GM12878 (cell line): ENCODE measurements at places on chromosomes 1 and 21. TPM values are rescaled to one million over a fixed set of nuclear protein-coding genes. Genes with fewer than 3 reads are reported as not detected.
A peak's percentile ranks its signal among the peaks of the same experiment; 100 is the strongest.

DNA sequence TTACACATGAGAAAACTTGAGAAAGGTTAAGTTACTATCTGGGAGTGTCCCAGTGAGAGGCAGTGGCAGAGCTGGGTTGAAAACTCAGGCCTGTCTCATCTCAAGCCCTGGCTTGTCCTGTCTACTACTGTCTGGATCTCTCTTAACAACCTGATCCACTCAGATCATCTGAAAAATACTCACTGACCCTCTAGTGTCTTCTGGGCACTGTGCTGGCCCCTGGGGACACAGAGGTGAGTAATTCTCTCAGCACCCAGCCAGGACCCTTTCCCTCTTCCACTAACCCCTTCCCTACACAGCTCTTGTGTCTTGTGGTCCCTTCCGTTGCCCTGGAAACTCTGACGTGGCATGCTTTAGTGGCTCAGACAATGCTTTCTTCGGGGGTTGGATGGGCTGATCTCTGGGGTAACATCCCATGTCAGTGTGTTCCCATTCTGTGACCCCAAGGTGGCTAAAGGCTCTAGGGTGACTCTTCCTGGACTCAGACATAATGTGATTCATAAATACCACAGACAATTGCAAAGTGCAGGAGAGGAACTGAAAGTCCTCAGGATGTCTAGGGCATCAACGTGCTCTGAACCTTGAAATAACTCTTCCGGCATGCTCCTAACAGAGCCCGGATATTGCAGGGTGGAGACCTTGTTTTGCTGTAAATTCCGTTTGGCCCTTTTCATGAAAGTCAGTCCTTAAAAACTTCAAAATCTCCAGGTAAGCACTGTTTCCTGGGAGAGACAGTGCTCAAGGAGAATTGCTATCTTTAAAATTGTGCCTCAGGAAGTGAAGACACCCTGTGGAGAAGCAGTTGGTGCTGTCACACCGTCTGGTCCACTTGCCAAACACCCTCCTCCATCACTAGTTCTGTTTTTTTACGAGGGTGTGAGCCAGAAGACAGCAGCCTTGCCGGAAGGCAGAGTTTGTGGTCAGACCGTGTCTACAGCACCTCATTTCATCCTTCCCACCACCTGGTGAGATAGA is 4.0 kb downstream of the SHISAL2A start:
- DNase-seq: peak; percentile 87

DNA sequence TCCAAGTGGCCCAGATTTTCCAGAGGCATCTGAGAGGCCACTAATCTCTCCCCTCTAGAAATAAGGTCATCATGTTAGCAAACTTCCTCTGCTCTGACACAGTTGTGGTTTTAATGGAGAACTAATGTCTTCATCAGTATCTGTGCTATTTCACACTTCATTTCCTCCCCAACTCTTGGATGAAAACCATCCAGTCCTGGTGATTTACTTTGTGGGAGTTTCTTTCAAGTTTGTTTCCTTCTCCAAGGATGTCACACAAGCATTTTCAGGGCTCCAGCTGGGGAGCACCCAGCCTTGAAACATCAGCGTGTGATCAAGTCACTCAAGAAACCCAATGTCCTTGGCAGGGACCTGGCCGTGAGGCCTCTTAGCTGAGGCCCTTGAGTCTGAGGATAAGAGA is 38.8 kb downstream of the TBX15 start:
- no peak for DNase-seq

DNA sequence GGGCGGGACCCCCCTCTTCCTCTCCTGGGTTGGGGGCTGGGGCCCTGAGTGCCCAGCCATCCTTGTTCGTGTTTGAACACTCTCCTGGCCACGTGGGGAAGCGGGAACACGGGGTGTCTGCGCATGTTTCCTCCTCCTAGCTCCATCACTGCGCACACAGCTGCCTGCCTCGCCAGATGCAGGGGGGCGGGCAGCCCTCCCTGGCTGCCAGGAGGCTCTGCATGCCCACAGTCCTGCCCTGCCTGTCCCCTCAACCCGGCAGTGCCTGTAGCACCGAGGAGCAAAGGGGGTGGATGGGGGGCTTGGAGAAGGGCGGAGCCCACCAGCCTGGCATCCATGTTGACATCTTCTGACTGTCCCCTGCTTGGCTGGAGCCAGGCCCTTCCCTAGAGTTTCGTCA is 1.8 kb upstream of the SLC25A34 start:
- DNase-seq: no peak

- DNase-seq: no peak
Observed at GRCh38 chr1:215043401-215043800, 39.1 kb upstream of the KCNK2 start.

- DNase-seq: no peak
Observed at GRCh38 chr1:23451441-23451840, 26.9 kb upstream of the TCEA3 start.

DNA sequence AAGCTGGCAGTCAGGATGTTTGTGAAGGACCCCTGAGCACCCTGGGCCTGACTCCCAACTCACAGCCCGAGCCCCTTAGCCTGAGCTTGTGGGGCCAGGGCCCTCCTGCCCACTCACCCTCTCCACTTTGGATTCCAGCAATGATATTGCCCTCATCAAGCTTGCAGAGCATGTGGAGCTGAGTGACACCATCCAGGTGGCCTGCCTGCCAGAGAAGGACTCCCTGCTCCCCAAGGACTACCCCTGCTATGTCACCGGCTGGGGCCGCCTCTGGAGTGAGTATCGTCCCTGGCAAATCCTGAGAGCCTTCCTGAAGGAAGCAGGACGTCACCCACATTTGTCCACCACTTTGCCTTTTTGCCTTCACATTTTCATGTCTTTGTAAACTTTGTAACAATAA is 5.0 kb downstream of the CTRC start:
- no peak for DNase-seq

GRCh38 chr21:36589352-36589971 is 109.5 kb upstream of the SIM2 start:
- peak; percentile 16 for DNase-seq

- DNase-seq: no peak
Observed at GRCh38 chr1:99681583-99681982, 35.7 kb downstream of the PALMD start.

GRCh38 chr21:16116798-16117197 is 387.0 kb downstream of the USP25 start:
- no peak for DNase-seq

GRCh38 chr1:22747021-22747734 is 36.5 kb downstream of the EPHB2 start:
- DNase-seq: no peak

- no peak for DNase-seq
Observed at GRCh38 chr21:44987886-44988606, 48.2 kb downstream of the SLX9 start.

DNA sequence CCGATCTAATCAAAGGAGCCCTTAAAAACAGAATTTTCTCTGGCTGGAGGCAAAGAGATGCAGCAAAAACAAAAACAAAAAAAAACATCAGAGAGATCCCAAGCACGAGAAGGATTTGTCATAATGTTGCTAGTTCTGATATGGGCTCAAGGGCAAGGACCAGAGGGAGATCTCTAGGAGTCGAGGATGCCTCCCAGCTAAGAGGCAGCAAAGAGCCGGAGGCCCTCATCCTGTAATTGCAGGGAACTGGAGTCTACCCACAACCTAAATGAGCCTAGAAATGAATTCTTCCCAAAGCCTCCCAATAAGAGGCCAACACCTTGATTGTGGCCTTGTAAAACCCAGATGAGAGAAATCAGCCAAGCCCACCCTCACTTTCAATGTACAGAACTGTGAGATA is 12.0 kb downstream of the GNG12 start:
- DNase-seq: no peak

- no peak for DNase-seq
Observed at GRCh38 chr1:228073061-228073856, 9.2 kb upstream of the ARF1 start.

DNA sequence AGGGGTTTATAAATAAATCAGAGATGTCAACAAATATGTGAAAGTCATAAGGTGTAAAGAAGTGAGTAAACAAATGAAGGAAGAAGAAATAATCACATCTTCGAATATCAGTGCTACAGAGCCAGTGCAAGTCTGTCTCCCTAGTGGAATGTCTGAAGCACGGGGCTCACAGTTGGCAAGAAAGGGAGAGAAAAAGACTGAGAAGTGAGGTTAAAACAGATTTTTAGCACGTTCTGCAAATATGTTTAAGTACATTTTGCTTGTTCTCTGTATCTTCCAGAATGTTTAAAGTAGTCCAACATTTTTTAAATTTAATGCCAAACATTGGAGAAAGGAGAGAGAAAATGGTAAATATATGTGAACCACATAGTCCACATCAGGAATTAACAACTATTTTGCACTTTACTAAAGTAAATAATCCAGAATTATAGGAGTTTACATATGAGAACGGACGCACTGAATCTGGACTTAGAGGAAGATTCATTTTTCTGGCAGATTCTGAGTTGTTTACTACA is 682.4 kb downstream of the LTN1 start:
- no peak for DNase-seq

GRCh38 chr1:230204842-230205241 is 137.8 kb downstream of the GALNT2 start:
- DNase-seq: no peak

DNA sequence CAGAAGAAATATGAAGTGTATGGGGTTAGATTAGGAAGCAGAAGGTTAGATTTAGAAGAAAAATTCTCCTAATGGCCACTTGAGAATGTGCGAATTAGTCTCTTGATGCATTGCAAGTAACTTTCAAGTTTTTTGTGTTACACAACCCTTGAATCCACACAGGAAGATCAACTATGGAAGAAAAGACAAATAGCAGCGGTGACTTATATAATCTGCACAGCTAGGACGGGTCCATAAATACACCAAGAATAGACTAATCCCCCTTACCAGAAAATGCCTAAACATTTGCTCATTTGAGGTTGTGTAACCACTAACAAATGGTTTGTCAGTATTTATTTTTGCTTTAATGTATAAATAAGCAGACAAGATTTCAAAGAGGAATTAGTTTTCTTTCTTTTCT is 182.6 kb downstream of the TGFB2 start:
- no peak for DNase-seq

DNA sequence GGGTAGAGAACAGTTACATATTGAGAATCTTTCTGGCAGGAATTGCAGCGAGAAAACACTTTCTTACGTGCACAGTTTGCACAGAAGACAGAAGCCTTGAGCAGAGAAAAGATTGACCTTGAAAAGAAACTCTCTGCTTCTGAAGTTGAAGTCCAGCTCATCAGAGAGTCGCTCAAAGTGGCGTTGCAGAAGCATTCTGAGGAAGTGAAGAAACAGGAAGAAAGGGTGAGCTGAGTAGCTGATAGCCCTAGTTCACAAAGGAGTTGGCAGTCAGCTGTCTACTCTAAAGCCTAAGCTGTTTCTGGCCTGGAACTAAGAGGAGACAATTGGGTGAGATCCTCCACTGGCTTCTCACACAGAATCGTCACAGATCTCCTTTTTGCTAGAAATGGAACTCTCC is 20.3 kb upstream of the SH3BGRL3 start:
- DNase-seq: no peak

GRCh38 chr1:243440406-243440805 is 184.6 kb downstream of the SDCCAG8 start:
- no peak for DNase-seq

GRCh38 chr1:4464478-4464877 is 189.9 kb upstream of the AJAP1 start:
- DNase-seq: no peak

DNA sequence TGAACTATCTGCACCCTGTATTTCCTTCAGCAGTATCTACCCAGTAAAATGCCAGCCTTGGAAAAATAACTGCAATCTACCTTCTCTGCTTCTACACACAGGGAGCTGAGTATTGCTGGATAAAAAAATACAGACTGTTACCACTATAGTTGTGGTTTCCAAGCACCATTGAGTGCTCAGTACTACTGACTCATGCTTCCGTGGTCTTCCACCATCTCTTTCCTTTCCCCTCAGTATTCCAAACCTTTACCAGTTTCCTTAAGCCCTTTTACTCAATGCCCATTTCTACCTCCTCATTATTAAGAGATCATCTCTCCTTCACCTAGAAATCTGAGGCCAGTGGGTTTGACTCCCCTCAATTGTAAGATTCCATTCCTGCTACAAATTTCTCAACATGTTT is 23.8 kb downstream of the GLMN start:
- no peak for DNase-seq

GRCh38 chr1:107940017-107940577 is 24.9 kb downstream of the VAV3 start:
- no peak for DNase-seq

DNA sequence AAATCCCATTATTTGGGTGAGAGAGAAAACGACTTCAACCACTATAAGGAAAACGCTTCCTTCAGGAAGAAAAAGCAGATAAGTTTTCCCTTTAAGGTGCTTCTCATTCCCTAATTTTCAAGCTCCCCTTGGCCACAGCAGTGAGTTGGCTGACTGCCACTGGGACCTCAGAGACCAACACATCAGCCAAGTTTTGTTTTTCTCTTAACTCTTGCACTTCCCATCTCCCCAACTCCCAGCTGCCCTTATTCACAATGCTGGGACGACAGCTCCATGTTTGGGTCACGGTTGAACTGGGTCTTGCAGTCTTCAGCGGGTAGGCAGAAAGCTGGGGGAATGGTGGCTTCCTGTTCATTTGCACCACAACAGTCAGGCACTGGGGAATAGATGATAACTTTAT is 18.9 kb downstream of the SGIP1 start:
- no peak for DNase-seq

GRCh38 chr1:99146129-99146848 is 118.0 kb upstream of the PLPPR4 start:
- no peak for DNase-seq

DNA sequence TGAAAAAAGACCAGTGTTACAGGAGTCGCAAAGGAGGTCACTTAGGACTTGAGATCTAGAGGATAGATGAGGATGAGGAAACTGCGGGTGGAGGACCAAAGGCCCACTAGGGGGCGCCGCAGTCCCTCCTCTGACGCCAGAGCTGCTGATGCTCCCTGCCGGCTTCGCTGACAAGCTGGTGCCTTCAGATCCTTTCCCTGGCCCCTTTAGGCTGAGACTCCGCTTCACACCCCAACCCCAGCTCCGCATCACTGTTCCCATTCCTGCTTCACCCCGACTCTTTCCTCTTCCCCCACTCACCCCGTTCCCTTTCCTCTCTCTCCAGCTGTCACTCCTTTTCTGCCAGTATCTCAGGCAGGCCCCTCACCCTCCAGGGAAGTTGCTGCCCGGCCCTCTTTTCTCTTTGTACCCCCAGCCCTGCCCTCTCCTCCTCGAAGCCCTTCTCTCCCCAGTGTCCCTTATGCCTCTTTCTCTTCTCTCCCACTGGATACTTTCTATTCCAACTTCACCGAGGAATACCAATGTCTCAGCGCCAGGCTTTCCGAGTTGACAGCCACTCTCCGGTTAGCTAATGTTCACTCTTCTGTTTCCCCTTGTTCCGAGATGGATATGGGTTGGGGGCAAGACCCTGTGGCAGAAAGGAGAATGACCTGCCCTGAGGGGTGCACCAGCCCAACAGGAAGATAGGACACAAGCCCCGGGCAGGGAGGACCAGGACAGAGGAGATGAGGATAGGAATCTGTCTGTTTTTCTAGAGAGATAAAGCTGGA is 4.5 kb downstream of the KCNJ9 start:
- DNase-seq: no peak

Gene UMODL1
- 0.05 TPM in 1 of 2 replicates, not detected in the other for total RNA-seq

Gene LENEP
- 0.40 and 0.64 TPM in 2 replicates for total RNA-seq

Gene LRRC39
- total RNA-seq: 0.13 and 0.23 TPM in 2 replicates

Gene SH3D21
- 4.9 and 5.5 TPM in 2 replicates for total RNA-seq

Gene DMRTA2
- not detected in 2 replicates for total RNA-seq

Gene TMEM54
- total RNA-seq: 0.59 and 1.1 TPM in 2 replicates

Gene HLCS
- 11.9 and 13.3 TPM in 2 replicates for total RNA-seq

Gene PTPRC
- total RNA-seq: 154 and 157 TPM in 2 replicates

Gene CHI3L2
- 72.1 and 95.0 TPM in 2 replicates for total RNA-seq

Gene TDRD10
- not detected in 2 replicates for total RNA-seq

Gene TESK2
- total RNA-seq: 6.2 and 7.1 TPM in 2 replicates

Gene ATP6V1G3
- not detected in 2 replicates for total RNA-seq

Gene CTTNBP2NL
- total RNA-seq: 10.7 and 11.3 TPM in 2 replicates

Gene KCNA3
- 3.1 and 3.3 TPM in 2 replicates for total RNA-seq

Gene CXADR
- total RNA-seq: 0.11 and 0.13 TPM in 2 replicates

Gene OR10R2
- total RNA-seq: not detected in 2 replicates
